ENCODE measurements at places on chromosomes 7 and 10. TPM values are rescaled to one million over a fixed set of nuclear protein-coding genes. Genes with fewer than 3 reads are reported as not detected.

The HGF gene
- total RNA-seq: 59.0 TPM

The TSPAN33 gene
- 0.16 TPM for total RNA-seq

The EMX2 gene
- not detected for total RNA-seq

The ACSL5 gene
- total RNA-seq: 3.3 TPM

The TCAF2 gene
- total RNA-seq: 0.94 TPM
